ENCODE measurements at places on chromosomes 12 and 14.

DNA sequence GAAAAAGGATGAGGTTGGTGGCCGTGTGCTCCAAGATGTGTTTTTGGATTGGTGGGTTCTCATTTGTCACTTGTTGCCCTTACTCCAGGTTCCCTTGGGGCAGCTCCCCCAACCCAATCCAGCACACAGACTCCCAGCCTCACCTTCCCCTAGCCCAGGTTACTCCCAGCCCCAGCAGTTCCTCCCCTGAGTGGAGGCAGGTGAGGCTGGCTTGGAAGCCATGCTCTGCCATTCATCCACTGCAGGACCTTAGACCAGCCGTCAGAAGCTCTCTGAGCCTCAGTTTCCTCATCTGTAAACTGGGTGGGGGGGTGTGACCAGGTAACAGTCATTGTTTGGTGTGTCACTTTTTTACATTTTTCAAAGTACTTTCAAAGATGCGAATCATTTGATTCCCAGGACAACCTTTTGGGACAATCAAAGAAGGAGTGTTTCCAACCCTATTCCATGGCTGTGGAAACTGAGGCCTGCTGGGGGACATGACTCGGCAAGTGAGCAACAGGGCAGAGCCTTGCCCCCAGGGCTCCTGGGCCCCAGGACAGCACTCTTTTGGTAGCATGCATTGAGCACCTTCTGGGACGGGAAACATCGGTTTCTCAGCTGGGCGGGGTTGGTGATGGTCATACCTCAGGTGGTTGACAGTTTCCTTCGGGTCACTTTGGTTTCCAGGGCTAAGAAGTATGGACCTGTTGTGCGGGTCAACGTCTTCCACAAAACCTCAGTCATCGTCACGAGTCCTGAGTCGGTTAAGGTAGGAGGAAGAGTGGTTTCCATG is 7.2 kb downstream of the CYP46A1 start:
- DNase-seq = no peak

- DNase-seq = no peak
Measured at GRCh38 chr14:89534902-89535685, 118.1 kb upstream of the FOXN3 start.

- no peak for DNase-seq
Measured at GRCh38 chr12:81080431-81080983, 2.6 kb downstream of the ACSS3 start.

- DNase-seq = no peak
Measured at GRCh38 chr12:132046561-132046960, 96.8 kb downstream of the EP400 start.

- DNase-seq = no peak
Measured at GRCh38 chr14:83044001-83044400, 1510.3 kb upstream of the SEL1L start.

DNA sequence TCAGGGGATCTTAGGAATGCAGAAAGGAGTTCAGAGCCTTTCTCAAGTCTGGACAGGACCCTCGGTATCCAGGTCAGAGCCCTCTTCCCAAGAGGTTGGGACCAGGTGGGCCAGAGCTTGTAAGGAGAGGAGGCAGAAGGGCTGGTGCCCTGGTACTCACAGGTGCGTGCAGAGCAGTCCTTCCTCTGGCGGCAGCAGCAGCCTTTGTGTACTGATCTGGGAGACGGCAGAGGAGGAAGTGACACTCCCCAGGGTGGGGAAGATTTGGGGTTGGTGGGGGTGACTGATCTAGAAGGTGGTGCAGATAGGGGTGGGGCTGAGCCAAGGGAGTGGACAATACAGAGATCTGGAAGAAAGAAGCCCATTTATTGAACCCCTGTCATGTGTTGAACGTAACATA is at the start of gene ITGB7:
TSS of gene ITGB7 (minus strand) at position 210 of the 400 bp plus-strand sequence. CDS start 6,808 bp downstream, outside the sequence.
- DNase-seq = no peak

GRCh38 chr12:67080637-67081036 is 188.5 kb upstream of the CAND1 start:
- DNase-seq = no peak

DNA sequence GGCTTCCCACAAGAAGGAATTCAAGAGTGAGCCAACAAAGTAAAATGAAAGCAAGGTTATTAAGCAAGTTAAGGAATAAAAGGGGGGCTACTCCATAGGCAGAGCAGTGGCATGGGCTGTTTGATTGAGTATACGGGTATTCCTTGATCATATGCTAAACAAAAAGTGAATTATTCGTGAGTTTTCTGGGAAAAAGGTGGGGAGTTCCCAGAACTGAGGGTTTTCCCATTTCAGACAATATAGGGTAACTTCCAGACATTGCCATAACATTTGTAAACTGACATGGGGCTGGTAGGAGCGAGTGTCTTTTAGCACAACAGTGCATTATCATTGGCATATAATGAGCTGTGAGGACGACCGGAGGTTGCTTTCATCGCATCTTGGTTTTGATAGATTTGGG is 2.0 kb upstream of the BCL2L14 start:
- no peak for DNase-seq

GRCh38 chr14:32201816-32202490 is at the start of gene RNU6-7:
Gene RNU6-7, plus strand, starts transcription at chr14:32202045.
- no peak for DNase-seq

- no peak for DNase-seq
Measured at GRCh38 chr12:75481774-75482173, 1.2 kb downstream of the GLIPR1 start.

DNA sequence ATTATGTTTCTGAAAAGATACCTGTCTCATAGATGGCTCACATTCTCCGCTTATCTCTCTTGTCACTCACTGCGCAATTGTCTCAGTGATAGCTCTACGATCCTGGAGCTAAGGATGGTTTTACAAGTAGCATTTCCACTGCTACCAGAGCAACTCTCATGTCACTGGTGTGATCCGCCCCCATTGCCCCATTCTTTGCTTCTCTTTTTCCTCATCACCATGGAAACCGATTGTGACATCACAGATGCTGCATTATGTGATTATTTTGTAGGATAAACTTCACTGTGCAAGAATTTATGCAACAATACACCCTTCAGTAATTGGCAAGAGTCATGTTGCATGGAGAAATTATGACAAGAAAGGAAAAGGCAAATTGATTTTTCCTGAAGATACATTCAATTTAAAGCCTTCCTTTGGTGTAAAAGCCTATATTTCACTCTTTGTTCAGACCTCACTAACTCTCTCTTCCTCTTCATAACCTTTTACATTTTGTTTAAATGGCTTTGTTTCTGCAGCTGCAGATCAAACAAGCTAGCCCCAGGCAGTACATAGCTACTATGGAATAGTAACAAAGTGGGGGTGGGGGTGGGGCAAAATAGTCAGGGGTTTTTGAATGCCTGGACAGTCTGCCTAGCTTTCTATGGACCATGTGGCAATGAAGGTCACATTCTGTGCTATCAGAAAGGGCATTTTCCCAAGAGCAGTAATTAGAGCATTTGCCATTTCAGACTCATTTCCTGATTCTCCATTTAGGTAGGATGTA is 539.8 kb downstream of the NRXN3 start:
- no peak for DNase-seq

GRCh38 chr12:15868186-15868585 is 14.0 kb upstream of the STRAP start:
- DNase-seq = no peak

- DNase-seq = no peak
Measured at GRCh38 chr14:56243110-56243509, 124.9 kb downstream of the PELI2 start.

DNA sequence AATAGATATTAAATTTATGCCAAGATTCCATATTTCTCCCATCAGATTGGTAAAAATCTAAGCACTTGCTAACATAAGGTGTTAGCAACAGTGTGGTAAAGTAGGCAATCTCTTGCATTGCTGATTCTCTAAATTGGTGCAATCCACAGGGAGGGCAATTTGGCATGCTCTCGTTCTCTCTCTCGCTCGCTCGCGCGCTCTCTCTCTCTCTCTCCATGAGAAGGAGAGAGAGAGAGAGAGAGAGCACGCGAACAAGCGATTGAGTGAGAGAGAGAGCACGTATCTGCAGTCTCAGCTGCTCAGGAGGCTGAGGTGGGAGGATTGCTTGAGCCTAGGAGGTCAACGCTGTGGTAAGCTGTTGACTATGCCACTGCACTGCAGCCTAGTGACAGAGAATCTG is 25.9 kb downstream of the PSEN1 start:
- DNase-seq = no peak

GRCh38 chr12:116517431-116518045 is 41.6 kb upstream of the MAP1LC3B2 start:
- no peak for DNase-seq

DNA sequence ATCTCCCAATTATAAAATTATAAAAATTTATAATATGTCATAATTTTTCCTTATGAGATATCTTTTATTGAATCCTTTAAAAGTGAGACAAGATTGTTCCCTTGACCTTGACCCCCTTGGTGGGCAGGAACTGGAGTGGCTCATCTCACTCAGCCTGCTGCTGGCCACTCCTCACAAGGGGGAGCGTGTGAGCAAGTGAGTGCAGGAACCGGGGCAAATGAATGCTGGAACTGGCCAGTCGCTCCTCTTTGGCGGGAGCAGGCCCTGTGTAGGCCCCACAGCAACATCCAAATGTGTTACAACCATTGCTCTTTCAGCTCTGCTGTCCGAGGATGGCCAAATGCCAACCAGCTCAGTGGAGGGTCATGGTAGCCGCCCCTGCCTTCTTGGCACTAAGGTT is 178.8 kb downstream of the ETNK1 start:
- no peak for DNase-seq
